CD4-positive, alpha-beta T cell treated with Interleukin-2 at 100 ng/mL for 4 hours (primary cell): ENCODE measurements at places on chromosomes 1 and 21.

- DNase-seq: no peak
These were observed 54.1 kb downstream of the PALMD start for GRCh38 chr1:99700020-99700419.

DNA sequence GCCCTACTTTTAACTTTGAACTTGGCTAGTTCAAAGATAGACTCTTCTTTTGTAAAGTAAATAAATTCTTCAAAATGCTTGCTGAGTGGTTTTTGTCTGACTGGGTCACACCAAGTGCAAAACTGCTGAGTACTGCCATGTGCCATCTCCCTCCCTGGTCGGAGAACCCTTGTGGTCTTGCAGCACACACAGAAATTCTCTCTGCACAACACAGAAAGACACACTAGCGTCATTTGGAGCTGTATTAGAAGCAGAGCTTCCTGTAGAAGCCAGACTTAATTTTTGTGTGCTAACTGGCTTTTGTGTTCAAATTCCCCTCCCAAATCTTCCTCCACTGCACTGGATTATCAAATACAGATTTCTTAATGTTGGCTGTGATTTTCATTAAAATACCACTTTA lies 2.5 kb downstream of the PSMB4 start:
- DNase-seq: no peak

DNA sequence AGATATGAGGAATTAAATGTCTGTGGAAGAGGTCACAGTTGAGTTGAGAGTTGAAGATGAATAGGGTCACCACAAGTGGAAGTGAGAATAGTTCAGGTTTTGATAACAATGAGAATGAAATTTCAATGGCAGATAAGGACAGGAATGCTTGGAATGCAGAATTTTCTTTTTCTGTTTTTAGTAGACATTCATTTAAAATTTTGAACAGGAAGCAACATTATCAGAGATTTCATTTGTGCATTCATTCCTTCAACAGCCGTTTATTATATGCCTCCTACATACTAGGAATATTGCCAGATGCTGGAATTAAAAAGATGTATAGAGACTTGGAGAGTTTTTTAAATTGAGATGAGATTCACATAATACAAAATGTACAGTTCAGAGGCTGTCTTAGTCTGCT lies 126.8 kb downstream of the ITSN1 start:
- no peak for DNase-seq

GRCh38 chr1:6177681-6178380 lies 2.3 kb downstream of the CHD5 start:
- no peak for DNase-seq

- DNase-seq: no peak
These were observed 1.2 kb upstream of the ADPRS start for GRCh38 chr1:36087233-36088123.

DNA sequence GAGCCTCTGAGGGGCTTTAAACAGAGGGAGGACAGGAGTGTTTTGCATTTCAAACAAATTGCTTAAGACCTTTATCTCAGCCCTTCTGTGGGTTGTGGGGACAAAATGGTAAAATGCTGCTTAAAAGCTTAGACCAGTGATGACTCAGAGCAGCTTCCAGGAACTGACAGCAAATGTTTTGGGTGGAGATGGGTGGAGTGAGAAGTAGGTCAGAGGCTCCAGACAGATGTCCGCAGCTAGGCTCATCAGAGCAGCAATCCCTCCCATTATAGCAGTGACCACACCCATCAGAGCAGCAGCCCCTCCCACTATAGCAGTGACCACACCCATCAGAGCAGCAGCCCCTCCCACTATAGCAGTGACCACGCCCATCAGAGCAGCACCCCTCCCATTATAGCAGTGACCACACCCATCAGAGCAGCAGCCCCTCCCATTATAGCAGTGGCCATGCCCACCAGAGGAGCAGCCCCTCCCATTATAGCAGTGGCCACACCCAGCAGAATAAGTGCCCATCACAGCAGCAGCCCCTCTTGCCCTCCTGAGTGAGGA lies 532.2 kb downstream of the MATN1 start:
- peak; percentile 80 for DNase-seq
